Right lung (tissue), 10 donors: ENCODE measurements at places on chromosomes 7 and 10. TPM values are rescaled to one million over a fixed set of nuclear protein-coding genes. Genes with fewer than 3 reads are reported as not detected.
A peak's percentile ranks its signal among the peaks of the same experiment; 100 is the strongest.

The GPC2 gene
- 7.6 TPM for polyA plus RNA-seq

The ASAH2 gene
- polyA plus RNA-seq = 2.9 TPM

- peak; percentile 9 for DNase-seq
Measured at GRCh38 chr10:30986053-30986555, 45.6 kb downstream of the ZNF438 start.

The IDI2 gene
- polyA plus RNA-seq = not detected

The GPR26 gene
- polyA plus RNA-seq = not detected

The NEURL1 gene
- 2.7 TPM for polyA plus RNA-seq

- no peak for DNase-seq
Measured at GRCh38 chr10:75466886-75467285, 35.5 kb downstream of the LRMDA start.

The GFRA1 gene
- 3.5 TPM for polyA plus RNA-seq

The PLPP4 gene
- 0.21 TPM for polyA plus RNA-seq

DNA sequence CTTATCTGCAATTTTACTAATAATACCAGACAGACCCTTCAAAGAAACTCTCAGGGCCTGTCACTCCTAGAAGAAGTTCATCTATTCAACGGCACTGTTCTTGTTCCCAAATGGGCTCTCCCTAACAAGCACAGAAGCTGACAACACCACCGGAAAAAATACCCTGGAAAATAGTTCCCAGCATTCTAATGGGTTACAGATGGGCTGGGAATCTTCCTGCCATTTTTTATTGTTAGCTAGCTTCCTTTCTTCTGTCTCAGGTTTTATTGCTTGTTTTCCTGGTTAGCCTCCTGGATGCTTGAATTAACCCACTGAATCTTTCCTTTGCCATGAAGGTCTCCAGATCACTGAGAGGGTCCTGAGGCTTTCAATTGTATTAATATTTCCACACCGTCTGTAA lies 689.8 kb upstream of the NRP1 start:
- DNase-seq = no peak

DNA sequence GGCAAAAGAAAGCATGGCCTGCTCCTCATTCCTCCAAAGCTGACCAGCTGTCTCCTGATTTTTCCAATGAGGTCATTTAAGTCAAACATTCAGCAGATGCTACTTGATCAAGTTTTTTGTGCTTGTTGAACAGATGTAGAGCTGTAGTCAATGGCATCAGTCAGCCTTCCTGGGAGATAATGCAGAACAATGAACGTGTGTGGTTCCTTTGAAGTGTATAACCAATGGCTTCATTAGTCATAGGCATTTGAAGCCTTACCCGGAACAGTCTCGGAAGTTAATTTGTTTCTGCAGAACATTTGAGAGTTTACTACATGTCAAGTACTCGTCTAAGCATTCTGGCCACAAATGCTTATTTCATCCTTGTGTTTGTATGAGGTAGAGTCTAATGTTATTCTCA lies 227.1 kb downstream of the ADRA2A start:
- DNase-seq = no peak

The INMT gene
- polyA plus RNA-seq = 24.2 TPM

- no peak for DNase-seq
Measured at GRCh38 chr10:104100795-104101194, 15.1 kb upstream of the COL17A1 start.

The HEPACAM2 gene
- 5.8 TPM for polyA plus RNA-seq

The PLXDC2 gene
- 94.6 TPM for polyA plus RNA-seq

GRCh38 chr10:8616166-8616565 lies 561.7 kb downstream of the GATA3 start:
- DNase-seq = no peak

DNA sequence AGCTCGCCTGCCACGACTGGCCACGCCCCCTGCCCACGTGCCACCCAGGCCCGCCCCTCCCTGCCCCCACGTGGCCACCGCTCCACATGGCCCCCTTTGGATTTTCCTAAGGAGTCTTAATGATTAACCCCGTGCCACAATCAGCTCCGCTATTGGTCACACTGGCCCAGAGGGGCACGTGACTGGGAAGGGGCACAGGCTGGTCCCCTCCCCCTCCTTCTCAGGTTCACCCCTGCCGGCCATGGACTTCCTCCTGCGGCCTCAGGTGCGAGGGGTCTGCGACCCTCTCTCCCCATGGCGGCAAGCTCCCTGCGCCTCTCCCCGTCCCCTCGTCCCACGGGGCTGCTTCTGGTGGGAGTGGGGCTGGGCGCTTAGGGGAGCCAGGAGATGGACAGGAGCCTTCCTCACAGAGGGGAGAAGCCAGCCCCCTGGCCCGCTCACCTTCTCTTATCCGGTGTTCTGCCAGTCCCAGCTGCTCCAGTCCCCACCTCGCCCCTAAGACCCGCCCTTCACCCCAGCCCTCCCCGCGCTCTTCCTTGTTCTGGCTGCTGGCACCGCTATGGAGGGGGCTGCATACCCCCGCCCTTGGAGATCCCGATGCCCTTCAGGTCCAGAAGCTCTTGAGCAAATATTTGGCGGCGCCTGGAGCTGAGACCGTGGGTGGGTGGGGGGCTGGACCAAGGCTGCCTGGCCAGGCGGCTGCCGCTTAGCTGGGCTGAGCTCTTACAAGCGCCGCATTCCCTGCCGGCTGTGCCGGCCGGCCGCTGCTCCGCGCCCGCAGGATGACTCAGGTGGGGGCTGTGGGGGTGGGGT lies 3.2 kb downstream of the SLC4A2 start:
- DNase-seq = no peak

The IFIT1B gene
- 0.51 TPM for polyA plus RNA-seq

The PDZD7 gene
- 0.84 TPM for polyA plus RNA-seq

DNA sequence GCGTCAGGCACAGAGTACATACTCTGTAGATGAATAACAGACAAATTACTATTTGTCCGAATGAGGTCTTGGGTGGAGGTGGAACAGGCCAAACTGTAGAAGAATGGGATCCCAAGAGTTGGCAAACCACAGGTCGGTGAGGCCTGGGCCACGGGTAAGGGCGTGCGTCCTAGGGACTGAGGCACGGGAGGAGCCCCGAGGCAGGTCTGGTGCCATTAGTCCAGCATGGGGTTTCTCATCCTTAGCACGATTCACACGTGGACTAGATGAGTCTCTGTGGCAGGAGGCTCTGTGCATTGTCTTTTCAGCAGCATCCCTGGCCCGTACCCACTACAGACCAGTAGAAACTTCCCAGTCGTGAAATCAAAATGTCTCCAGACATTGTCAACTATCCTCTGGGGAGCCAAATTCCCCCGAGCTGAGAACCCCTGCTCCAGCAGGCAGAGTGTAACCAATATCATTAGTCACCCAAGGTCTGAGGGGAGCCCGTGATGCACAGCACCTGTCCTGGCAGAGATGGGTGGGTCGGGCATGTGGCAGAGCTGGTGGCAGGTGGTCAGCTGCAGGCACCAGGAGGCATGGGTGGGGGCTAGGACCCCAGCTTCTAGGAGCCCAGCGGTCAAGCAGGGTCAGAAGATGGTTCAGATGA lies 61.3 kb downstream of the COL13A1 start:
- no peak for DNase-seq

The GLCCI1 gene
- polyA plus RNA-seq = 50.8 TPM

GRCh38 chr7:106610996-106611886 lies 49.7 kb downstream of the CCDC71L start:
- DNase-seq = no peak

- DNase-seq = no peak
Measured at GRCh38 chr7:73779517-73779916, 9.4 kb upstream of the CLDN3 start.

- no peak for DNase-seq
Measured at GRCh38 chr10:127293640-127294039, 97.2 kb upstream of the INSYN2A start.

The ITIH5 gene
- polyA plus RNA-seq = 35.5 TPM

- DNase-seq = no peak
Measured at GRCh38 chr10:118843647-118844265, 89.0 kb upstream of the CACUL1 start.

DNA sequence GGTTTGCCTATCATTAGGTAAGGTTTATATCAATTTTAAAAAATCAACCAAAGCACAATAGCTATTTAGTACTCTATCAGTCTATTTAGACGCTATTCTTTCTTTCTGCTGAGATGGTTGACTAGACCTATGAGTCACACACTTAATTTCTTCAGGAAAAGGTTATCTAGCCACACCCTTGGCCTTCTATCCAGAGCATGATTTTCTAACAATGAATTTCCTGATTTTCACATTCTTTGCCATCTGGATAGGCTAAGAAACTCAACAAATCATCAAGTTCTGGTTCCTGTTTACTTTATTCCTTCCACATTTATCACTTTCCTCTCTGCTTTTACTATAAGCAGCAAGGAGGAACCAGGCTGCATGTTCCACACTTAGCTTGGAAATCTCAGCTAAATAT lies 8.1 kb downstream of the PRPS1L1 start:
- no peak for DNase-seq

- DNase-seq = no peak
Measured at GRCh38 chr10:97328646-97329453, 5.7 kb downstream of the FRAT2 start.

The SOSTDC1 gene
- 25.1 TPM for polyA plus RNA-seq

DNA sequence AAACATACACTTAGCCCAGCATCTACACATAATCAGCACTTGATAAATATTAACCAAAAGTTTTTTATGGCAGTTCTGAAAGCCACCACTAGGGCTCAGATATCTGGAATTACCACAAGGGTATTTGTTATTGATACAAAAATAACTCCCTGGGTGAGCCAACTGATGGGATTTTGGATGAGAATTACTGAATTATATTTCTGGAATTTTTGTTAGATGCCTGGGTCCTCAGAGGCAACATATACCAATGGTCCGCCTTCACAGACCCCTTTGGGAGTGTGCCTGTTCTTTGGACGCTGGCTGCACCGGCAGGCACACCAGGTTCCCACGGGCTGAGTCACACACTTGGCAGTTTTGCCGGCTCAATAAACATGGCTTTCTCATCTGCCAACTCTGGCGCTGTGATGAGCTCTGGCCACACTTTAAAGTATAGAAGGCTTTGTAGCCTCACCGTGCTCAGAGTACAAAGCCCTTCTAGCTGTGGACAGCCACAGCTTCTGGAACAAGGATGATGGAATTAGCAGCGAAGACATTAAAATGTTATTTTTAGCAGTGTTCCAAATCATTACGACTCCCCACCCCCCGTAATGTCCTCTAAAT lies 24.5 kb upstream of the EEPD1 start:
- no peak for DNase-seq

DNA sequence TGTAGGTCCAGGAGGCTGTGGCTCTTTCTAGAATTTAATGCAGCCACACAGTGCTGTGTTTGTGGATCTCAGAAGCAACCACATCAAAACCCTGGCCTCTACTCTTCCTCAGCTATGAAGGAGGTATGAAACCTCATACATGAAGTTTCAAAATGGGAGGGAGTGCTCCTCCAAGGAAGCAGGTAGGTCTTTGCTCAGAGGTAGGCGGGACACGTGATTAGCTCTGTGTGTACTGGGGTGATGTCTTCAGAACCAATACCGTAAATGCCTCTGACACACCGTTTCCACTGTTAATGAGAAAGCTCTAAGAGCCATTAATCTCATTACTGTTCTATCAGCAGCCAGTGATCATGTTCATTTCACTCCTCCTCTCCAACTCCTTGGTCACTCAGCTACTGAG lies 126.1 kb downstream of the PLXNA4 start:
- DNase-seq = no peak

DNA sequence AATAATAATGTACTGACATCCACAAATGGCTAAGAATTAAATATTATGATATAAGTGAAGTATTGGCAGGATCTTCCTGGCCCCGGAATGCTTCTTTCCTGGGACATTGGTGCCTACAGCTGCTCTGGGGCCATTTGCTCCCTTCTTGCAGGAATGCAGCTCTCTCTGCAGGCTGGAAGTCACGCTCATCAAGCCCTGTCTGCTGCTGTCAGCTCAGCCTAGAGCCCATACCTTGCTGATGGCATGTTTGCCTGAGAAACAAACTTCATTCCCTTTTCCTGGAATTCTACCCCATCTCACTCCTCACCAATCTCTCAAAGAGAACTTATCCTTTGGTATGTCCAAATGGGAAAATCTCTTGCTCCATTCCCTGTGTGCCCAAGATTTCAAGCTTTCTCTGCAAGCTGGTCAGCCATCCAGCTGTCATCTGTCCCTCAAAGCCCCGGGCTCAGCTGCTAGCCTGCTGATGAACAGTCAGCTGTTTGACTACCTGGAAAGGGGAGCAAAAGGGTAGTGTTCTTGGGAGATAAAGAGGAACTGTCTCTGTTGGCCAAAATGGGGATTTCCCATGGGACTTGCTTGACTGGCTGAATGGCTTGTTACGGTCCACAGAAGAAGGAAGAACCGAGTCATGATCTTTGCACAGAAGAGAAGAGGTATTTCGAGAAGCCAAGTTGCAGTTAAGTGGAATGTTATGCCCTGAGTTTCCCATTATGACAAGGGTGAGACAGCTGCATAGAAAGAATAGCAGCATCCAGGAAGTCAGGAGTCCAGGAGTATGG lies 12.0 kb upstream of the RASSF4 start:
- no peak for DNase-seq

GRCh38 chr10:16458166-16458955 lies 21.6 kb downstream of the PTER start:
- DNase-seq = peak; percentile 64

The STEAP2 gene
- 4.2 TPM for polyA plus RNA-seq

GRCh38 chr7:142961973-142962926 lies at the start of gene KEL:
Gene KEL, minus strand, starts transcription at chr7:142962363. Its CDS starts 157 bp downstream, at chr7:142962206.
- no peak for DNase-seq

The TMEM196 gene
- 0.09 TPM for polyA plus RNA-seq

GRCh38 chr10:101716891-101717659 lies 22.1 kb upstream of the FBXW4 start:
- no peak for DNase-seq

DNA sequence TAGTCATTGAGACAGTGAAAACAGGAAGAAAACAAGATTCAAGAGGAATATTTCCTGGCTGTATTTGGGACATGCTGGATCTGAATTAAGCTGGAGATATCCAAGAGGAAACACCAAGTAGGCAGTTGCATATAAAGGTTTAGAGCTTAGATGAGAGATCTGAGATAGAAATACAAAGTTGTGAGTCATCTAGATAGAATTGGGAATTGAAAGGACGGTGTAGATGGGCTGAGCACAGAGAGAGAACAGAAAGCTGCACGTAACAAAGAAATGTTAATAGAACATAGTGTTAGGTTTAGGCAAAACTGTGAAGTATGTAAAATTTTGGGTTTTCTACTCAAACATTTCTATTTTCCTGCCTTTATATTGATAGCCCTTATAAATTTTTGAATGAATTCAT lies 218.5 kb upstream of the TMEM196 start:
- no peak for DNase-seq

GRCh38 chr10:14678637-14679036 lies 96.1 kb downstream of the FAM107B start:
- DNase-seq = no peak

DNA sequence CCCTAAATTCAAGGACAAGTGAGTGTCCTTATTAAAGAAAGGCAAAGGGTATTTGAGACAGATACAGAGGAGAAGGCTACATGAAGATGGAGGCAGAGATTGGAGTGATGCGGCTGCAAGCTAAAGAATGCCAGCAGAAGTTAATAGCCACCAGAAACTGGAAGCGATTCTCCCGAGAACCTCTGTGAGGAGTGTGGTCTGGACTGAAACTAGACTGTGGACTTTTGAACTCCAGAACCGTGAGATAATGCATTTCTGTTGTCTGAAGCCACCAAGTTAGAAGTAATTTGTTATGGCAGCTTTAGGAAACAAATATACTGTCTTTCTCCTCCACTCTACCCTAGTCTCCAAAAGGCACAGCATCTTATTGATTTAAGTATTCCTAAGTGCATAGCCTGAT lies 80.3 kb upstream of the CREB5 start:
- no peak for DNase-seq

The SPRN gene
- polyA plus RNA-seq = 4.5 TPM
